Stimulated activated CD4-positive, alpha-beta T cell treated with anti-CD3 and anti-CD28 coated beads, Interleukin-4, amount 100 ng/mL, for 48 hours (primary cell): ENCODE measurements at places on chromosomes 2 and 18.

GRCh38 chr2:127082974-127083373, 24.0 kb downstream of the BIN1 start:
- no peak for DNase-seq

DNA sequence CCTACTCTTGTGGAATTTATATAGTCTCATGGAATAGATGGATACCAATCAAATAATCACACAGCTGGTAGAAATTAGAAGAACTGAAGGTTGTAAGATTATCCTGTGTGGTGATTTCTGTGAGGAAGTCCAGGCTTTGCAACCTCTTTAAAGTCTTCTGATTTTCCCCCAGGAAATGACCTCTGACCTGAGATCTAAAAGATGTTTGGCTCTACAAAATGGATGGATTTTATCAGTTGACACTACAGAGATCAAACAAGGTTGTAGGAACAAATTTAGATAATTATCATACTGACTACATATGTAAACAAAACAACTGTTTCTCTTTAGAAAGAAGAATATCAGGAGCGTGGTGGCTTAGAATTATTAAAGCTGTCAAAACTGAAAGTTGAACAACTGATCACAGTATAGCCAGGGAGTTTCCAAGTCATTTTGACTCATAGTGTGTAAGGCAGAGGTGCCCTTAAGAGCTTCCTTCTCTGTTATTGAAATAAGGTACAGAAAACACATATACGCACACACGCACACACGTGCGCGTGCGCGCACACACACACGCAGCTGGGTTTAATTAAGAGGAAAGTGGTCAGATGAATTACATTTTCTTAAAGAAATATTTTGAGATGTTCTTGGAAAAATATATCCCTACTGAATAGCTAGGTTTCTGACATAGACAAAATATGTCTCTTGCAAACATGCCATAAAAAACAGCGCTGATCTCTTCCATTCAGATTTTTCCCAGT, 35.5 kb upstream of the PELI1 start:
- DNase-seq: no peak

DNA sequence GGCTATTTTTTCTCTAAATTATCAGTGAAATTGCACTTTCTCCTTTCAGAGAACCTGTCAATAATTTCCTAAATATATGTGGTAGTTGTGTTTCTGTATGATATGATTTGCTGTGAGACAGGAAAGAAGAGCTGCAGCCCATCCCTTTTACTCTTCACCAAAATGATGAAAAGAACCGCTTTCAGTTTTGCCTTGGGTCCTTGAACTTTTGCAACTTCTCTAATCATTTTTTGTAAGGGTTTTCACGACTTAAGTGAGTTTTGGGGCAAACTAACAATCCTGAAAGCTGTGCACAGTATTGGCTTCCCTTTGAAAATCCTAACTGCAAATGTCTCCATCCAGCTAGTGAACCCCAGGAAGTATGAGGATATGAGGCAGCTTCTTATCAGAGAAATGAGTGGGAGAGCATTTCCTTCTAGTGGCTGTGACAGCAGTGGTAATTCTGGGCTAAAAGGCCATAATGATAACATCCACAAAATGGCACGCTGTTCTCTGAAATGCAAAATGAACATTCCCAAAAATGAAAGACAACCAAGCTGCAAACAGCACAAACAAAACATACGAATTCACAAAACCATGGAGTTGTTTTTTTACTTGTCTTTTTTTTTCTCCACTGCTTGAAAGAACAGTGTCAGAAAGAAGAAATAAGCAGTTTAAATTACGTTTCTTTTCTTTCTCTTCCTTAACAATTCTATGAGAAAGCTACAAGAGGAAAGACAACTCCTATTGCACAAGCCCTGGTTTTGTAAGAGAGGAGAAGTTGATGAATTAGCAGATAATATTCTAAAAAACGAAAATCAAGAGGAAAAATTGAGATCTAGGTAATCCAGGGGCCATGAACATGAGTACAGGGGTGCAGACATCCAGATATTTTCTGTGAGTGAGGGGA, 1291.6 kb upstream of the ZEB2 start:
- no peak for DNase-seq

DNA sequence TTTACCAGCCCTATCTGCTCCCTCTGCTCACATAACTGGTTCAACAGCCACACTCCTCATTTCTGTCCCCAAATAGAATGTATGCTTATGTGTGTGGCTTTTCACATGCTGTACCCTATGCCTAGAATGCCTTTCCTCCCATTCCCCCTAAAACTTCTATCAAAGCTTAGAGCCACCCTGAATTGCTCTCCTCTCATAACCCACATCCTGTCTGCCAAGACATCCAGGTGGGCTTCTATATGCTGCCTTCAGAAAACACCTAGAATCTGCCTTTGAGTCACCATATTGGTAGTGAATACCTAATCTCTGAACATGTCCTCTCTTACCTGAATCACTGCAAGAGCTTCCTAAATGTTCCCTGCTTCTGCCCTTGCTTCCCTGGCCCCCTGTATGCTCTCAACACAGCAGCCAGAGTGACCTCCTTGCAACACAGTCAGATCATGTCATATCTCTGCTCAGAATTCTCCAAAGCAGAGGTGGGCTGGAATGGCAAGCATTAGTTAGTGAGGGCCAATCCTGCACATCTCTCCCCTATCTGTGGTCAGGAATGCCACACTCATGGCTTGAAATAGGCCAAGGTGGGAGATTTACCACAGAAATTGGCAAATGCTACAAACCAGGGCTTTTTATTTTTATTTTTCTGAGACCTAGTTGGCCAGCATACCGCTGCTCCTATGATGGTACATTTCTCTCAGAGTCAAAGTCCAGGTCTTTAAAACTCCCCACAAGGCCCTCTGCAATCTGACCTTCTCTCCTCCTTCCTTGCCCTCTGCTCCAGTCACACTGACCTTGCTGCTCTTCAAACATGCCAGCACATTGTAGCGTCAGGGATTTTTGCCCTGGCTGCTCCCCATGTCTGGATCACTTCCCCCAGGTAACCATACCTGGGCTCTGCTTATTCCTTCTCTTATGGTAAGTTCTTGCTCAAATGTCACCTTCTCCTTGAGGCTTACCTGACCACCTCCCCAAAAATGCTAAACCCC, 111.8 kb upstream of the STON1 start:
- no peak for DNase-seq

- DNase-seq: no peak
Observed at GRCh38 chr2:158586491-158586890, 129.7 kb downstream of the PKP4 start.

DNA sequence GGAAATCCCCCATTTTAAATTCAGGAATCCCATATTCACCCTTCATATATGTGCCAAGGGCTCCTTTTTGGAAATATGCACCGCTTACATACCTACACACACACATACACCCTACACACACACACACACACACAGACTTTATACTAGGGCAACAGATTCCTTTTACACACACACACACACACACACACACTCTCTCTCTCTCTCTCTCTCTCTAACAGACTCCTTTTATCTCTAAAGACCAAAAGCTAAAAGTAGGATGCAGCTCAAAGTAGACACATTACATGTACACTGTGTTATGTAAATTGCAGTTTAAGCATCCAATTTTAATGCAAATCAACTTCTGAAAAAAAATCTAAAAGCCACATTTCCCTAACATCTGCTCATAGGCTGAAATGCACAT, 130.9 kb upstream of the CAPN13 start:
- no peak for DNase-seq

DNA sequence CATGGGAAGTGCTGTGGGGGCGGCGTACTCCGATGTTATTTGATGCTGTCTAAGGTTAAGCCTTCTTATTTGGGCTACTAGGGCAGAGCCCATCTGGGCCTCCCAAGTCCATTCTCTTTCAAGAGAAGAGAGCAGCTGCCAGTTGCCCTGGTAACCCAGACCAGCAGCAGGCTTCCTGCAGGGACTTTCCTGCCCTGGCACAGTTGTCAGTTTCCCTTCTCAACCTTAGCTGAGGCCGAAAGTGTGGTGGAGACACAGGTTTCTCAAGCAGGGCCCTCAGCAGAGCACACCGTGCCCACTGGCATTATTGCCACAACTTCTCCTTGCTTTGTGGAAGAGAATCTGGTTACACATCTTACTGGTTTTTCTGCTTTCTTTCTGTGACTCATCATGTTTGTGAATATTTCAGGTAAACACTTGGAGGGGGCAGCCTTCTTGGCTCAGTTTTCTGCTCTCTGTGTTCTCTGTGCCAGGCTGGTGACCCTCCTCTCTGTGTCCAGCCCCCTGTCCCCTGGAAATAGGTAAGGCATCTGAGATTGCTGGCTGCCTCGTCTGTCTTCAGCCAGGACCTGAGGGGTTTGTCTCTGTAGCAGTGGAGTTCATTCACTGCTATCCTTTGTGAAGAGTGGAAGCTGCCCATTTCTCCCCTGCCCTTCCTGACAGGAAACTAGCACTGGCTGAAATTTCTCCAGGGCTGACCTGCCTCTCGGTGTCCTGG, 111.0 kb downstream of the B3GNT2 start:
- no peak for DNase-seq

DNA sequence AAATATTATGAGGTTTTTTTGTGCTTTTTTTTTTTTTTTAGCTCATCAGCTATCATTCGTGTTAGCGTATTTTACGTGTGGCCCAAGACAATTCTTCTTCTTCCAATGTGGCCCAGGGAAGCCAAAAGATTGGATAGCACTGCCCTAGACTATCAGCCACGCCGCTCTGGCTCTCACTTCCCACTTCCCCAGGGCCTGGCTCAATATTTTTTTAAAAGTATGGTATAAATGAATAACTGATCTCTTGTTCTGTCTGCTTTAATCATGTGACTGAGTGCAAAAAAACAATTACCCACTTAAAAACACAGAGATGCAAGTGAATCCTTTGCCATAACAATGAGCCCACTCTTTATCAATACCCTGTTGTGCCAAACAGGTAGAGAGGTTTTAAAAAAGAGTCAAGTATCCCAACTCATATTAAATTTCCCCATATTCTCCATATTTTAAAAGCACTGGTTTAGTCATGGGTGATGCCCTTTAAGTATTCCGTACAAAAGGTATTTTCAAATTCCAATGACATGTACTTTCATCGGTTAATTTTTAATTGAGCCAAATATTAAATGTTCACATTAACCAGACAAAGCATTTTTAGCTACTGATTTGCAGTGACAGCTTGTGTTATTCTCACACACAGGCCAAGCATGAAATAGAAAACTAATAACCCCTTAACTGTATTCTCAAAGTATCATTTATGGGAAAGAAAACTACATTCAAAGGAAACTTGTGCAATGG, 12.6 kb downstream of the BCL2 start:
- no peak for DNase-seq

GRCh38 chr2:119736021-119736420, 23.7 kb upstream of the PTPN4 start:
- DNase-seq: no peak

GRCh38 chr2:88227446-88227845, 57.3 kb downstream of the THNSL2 start:
- no peak for DNase-seq

- DNase-seq: no peak
Observed at GRCh38 chr2:130915595-130916437, 79.1 kb downstream of the ARHGEF4 start.

- DNase-seq: peak; percentile 18
Observed at GRCh38 chr18:48785091-48785614, 165.6 kb downstream of the SMAD7 start.

- DNase-seq: no peak
Observed at GRCh38 chr2:60051991-60052390, 501.5 kb downstream of the BCL11A start.

DNA sequence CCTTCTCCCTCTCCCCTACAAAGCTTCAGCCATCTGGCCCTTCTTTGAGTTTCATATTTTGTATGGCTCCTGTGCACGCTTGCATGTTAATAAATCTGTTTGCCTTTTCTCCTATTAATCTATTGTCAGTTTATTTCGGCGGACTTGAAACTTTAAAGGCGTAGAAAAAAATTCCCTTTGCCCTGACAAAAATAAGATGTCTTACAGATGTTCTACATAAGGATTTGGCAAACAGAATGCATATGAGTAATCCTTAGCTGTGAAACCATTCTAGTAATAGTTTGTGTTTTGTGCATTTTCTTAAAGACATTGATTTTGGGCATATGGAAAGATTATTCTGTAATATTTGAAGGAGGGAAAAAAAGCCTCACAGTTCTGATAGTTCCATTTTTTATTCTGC, 15.0 kb upstream of the BMPR2 start:
- DNase-seq: no peak

DNA sequence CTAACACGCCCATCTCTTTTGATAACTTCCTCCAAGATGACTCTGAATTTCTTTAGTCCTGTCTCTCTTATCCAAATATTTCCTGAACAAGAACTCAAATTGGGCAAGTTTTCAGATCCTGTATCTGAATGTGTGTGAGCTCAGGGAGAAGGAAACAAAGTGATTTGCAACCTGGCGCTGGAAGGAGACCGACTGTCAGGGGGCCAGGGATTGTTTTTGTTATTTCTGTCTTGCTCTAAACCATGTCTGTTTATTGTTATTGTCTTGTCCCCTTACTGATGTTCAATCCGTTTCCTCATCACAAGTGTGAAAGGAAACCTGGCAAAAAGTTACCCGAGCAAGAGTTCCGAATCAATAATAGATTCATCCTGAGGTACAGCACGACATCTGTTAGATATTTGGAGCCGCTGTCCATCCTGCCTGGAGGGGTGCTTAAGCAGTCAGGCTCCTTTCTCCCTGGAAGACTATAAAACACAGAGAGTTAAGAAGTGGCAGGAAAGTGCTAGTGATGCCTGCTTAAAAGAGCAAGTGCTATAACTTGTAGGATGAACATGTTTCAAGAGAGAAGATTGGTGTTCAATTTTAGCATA, 132.5 kb upstream of the OSR1 start:
- no peak for DNase-seq

DNA sequence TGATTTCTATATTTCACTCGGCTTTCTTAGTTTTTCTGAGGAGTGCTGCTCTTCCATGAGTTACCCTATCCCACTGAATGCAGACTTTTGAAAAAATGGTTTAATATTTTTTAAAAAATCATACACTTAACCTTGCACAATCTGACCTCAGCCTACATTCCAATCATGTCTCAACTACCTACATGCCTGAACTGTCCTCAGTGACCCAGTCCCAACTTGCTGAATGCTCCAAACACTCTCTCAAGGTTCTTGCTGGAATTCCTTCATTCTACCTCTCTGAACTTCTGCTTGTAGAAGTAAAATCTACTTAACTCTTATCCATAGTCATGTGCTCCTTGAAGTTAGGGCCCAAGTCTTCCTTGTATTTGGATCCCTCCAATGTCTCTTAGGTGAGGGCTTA, 181.6 kb downstream of the XIRP2 start:
- no peak for DNase-seq

DNA sequence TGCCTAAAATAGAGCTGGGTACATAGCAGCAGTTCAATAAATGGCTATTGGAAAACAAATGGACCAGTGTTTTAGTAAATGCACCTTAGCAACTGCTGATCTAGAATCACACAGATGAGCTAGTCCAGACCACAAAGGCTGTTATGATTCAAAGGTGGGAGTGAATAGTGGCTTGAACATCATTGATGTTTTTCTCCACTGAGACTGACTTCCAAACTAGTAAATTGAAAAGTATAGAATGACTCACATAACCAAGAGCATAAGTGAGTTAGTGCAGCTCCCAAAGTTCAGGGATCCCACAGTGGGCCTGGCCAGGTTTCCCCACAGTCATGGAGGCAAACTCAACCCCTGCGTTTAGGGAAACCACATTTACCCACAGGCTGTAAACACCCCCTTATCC, 106.7 kb upstream of the YPEL5 start:
- no peak for DNase-seq
